Fibroblast of skin of back (primary cell): ENCODE measurements at places on chromosomes 4 and X.

DNA sequence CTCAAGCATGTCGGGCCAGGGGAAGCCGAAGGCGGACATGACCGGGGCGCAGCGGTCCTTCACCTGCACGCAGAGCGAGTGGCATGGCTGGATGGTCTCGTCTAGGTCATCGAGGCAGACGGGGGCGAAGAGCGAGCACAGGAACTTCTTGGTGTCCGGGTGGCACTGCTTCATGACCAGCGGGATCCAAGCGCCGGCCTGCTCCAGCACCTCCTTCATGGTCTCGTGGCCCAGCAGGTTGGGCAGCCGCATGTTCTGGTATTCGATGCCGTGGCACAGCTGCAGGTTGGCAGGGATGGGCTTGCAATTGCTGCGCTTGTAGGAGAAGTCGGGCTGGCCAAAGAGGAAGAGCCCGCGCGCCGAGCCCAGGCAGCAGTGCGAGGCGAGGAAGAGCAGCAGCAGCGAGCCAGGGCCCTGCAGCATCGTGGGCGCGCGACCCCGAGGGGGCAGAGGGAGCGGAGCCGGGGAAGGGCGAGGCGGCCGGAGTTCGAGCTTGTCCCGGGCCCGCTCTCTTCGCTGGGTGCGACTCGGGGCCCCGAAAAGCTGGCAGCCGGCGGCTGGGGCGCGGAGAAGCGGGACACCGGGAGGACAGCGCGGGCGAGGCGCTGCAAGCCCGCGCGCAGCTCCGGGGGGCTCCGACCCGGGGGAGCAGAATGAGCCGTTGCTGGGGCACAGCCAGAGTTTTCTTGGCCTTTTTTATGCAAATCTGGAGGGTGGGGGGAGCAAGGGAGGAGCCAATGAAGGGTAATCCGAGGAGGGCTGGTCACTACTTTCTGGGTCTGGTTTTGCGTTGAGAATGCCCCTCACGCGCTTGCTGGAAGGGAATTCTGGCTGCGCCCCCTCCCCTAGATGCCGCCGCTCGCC, at the start of gene SFRP2:
SFRP2 (minus strand) TSS at position 671 of the 864 bp plus-strand sequence; CDS start at position 423, 248 bp downstream.
- DNase-seq = no peak

GRCh38 chr4:105605493-105605892, 53.1 kb downstream of the ARHGEF38 start:
- peak; percentile 6 for DNase-seq

GRCh38 chrX:125622899-125623298, 303.2 kb downstream of the TEX13C start:
- no peak for DNase-seq

GRCh38 chr4:155692361-155692760, 25.7 kb downstream of the GUCY1A1 start:
- DNase-seq = no peak

DNA sequence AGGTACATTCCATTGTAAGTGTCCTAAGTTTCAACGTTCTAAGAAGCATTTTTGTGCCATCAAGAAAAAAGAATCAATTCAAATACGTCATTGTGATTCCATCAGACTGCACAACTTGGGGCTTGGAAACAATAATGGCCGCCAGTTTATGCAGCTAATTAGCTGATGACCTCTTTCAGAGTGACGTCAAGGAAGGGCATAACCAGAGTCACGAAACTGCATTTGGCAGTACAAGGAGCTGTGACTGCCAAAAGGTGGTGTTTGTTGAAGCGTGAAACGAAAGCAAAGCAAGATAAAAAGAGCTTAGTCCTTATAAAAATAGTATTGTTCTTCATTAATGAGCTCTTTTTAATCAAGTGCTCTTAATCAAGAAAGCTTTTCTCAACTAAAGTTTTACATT, 81.1 kb upstream of the SH3RF1 start:
- DNase-seq = no peak

DNA sequence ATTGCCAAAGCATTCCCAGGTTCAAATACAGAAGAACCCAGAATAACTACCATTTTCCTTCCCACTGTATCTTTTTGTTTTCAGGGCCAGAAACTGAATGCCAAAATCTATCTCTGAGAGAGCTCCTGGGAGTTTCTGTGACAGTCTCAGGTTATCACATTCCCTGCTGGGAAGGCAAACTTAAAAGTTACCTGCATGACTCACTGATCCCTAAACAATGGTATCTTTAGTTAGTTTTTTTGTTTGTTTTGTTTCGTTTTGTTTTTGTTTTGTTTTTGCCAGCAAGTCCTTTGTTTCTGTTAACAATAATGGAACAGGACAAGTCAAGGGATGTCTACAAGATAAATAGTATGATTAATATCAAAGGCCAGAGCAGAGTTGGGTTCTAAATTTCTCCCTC, 34.3 kb downstream of the PAPSS1 start:
- DNase-seq = no peak

- peak; percentile 88 for DNase-seq
Measured at GRCh38 chr4:38368613-38369012, 295.4 kb upstream of the KLF3 start.

- no peak for DNase-seq
Measured at GRCh38 chr4:186752325-186752724, 28.7 kb upstream of the FAT1 start.

GRCh38 chr4:56130606-56131155, 181.9 kb downstream of the CEP135 start:
- DNase-seq = peak; percentile 50

DNA sequence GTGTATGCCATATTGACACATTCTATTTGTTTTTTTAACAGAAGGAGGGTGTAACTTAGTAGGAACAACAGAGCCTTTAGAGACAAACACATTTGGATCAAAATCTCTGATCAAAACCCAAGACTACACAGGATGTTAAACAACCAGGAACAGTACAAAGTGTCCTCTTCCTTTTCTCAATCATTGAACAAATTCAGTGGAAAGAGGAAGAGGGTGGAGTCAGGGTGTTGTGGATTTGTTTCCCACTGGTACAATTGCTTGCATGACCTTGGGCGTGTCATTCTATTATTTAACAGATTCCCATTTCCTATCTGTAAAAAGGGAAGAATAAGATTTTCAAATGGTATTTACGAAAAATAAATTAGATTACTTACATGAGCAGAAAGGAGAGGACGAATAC, 1162.8 kb upstream of the PRKX start:
- no peak for DNase-seq

DNA sequence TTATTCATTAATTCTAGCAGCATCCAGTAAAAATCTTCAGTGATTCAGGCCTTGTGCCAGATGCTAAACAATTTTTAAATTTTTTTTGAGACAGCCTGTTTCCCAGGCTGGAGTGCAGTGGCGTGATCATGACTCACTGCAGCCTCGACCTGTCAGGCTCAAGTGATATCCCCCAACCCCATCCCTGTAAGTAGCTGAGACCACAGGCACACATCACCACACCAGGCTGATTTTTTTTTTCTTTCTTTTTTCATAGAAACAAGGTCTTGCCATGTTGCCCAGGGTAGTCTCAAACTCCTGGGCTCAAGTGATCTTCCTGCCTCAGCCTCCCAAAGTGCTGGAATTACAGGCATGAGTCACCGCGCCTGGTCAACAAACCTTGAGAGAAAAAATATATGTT, 705.5 kb downstream of the ARAP2 start:
- peak; percentile 1 for DNase-seq

DNA sequence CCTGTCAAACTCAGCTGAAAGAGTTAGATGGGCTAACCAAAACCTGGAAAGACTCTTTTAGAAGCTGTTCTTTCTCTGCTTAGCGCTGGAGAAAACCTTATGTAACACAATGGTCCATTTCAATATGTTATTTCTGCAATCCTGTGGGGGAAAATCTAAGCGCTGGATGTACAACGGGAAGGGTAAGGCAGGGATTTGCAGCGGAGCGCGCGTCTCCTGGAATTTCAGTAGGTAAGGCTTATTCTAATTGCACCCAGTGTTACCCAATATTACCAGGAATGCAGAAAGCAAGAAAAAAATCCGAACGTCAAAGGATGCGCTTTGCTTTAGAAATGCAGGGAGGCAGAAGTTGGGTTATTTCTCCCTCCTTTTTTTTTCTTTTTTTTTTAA, 2.0 kb downstream of the HS3ST1 start:
- DNase-seq = no peak

GRCh38 chr4:13328591-13328990, 155.5 kb downstream of the RAB28 start:
- no peak for DNase-seq

GRCh38 chrX:9786798-9787635, 788 bp downstream of the SHROOM2 start:
- no peak for DNase-seq

- no peak for DNase-seq
Measured at GRCh38 chr4:116561768-116562167, 523.6 kb downstream of the TRAM1L1 start.

DNA sequence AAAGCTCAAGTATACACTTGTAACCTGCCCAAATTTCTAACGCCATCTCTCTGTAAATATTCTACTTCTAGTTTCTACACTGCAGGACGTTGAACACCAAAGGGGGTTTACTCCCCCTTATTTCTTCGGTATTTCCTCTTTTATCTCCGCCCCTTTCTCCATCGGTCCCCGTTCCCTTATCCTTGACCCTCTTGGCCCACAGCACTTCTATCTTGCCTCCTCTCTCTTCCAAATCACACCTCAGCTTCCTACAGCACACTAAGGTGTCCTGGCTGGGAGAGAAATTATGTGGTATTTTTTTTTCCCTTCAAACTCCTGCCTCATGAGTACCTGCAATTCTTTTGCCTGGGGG, 715 bp downstream of the ZMAT1 start:
- no peak for DNase-seq

DNA sequence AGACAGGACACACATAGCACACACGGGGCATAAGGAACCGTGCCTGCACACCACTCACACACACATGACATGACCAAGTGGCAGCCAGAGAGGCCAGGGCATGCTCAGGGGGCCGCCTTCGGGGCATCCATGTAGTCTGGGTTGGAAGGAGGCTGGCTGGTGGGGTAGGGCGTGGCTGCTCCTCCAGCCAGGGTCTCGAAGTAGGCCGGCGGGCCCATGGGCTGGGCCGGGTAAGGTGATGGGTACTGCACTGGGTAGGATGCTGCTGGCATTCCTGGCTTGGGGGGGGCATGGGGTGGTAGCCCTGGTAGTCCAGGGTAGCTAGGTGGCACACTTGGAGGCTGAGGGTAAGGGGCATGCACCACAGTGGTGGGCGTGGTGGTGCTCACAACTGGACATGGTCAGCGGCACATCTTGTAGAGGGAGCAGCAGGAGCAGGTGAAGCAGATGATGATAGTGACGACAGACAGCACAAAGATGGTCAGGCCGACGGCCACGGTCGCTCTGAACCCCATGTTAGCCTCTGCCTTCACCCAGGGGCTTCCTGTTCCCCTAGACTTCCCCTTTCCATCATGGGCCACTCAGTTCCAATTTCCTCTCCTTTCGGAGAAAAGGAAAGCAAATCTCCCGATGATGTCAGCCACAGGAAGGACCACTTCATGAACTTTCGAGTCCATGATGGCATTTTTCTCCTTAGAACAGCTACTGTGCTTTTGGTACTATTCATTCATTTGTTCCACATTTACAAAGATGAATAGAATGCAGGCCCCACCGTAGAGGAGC, 10.9 kb upstream of the DDX3X start:
- no peak for DNase-seq

DNA sequence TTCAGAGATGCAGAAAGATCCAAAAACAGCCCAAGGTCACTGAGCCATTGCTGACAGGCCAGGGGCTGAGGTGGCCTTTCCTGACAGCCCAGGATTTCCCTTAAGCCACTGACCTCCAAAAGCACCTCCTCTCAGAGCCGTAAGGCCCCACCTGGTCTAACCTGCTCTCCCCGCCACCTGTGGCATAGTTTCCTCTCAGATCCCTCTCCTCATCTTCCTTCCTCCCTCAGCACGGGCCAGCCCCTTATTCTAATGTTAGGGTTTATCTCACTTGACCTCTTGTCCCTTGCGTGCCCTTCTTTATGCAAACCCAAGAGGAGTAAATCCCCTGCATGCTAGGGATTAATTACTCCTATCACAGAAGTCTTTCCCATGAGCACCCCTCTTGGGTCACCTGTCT, 113.0 kb downstream of the RBM47 start:
- DNase-seq = no peak

- peak; percentile 59 for DNase-seq
Measured at GRCh38 chr4:86816501-86817273, 32.5 kb downstream of the SLC10A6 start.

- peak; percentile 16 for DNase-seq
Measured at GRCh38 chr4:2388429-2389182, 29.8 kb downstream of the ZFYVE28 start.

DNA sequence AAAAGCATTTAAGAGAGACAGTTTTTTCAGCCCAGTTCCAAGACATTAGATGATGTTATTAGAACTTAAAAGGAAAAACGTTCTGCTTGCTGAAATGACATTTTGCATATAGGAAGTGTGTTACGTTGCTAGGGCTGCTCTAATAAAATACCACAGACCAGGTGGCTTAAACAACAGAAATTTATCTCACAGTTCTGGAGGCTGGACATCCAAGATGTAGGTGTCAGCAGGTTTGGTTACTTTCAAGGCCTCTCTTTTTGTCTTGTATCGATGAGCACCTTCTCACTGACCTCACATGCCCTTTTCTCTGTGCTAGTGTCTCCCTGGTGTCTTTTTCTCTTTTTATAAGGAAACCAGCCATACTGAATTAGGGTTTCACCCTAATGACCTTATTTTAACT, 204.7 kb downstream of the PACRGL start:
- no peak for DNase-seq

GRCh38 chrX:41664375-41664901, 24.3 kb upstream of the GPR34 start:
- no peak for DNase-seq

DNA sequence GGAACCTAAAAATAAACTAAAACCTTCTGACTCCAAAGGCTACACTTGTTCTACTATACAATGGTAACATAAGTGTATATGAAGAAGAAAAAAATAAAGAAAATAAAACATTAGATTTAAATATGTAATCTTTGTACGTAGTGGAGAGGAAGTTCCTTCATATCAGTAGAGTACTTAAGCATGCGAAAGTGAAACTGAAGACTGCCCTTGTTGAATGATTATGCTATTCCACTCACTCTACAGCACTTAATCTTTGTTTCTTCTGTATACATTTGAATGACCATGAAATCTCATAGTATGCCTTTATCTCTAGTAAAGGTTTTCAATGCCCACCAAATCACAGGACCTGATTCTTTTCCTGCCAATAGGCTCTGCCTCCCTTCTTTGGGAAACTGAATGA, 78.9 kb downstream of the NDST3 start:
- DNase-seq = no peak

DNA sequence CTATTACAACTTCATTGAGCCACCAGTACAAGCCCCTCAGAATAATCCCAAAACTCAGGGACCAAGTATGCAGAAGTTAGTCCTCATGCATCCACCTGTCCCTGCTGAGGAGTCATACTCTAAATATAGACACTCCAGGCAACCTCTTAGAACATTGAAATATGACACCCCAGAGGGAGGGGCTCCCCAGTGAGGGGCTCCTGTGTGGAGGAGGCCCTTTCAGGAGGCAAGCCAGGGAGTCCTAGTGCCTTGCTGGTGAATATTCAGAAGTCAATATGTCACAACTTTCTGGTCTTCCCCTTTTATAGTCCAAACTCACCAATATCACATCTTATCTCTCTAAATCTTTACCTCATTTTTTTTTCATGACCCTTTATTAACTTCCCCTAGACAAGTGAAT, 1.6 kb upstream of the ARMCX6 start:
- DNase-seq = peak; percentile 5
